ENCODE measurements at places on chromosomes 6 and 20.

GRCh38 chr20:34364223-34364506, 1.1 kb downstream of the ITCH start:
- no peak for DNase-seq

GRCh38 chr20:9235518-9235917, 166.6 kb downstream of the PLCB4 start:
- DNase-seq = no peak

GRCh38 chr6:129872586-129872985, 11.5 kb upstream of the TMEM244 start:
- DNase-seq = no peak

DNA sequence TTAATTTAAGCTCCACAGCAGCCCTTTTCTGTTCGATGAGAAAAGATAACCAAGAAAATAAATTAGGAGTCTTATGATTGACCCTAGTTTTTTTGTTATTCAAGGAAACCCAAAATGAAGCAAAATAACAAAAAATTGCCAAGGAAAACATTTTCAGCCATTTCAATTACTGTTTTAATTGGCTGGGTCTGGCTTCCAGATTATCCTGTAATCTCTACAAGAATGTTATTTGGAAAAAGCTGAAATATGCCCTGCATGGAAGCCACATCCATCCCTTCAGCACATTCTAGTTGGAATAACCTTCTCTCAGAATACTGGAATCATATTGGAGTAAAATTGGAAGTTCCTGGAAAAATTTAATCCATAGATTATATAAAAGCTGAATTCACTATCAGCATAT, 191.1 kb upstream of the CCN2 start:
- DNase-seq = no peak

GRCh38 chr6:137846772-137847313, 20.2 kb upstream of the TNFAIP3 start:
- peak; percentile 99 for DNase-seq

- DNase-seq = no peak
Measured at GRCh38 chr6:44464527-44465310, 77.2 kb downstream of the CDC5L start.

GRCh38 chr20:51597389-51598231, 55.1 kb upstream of the NFATC2 start:
- no peak for DNase-seq

- no peak for DNase-seq
Measured at GRCh38 chr6:72936766-72937559, 288.3 kb downstream of the KHDC1L start.

DNA sequence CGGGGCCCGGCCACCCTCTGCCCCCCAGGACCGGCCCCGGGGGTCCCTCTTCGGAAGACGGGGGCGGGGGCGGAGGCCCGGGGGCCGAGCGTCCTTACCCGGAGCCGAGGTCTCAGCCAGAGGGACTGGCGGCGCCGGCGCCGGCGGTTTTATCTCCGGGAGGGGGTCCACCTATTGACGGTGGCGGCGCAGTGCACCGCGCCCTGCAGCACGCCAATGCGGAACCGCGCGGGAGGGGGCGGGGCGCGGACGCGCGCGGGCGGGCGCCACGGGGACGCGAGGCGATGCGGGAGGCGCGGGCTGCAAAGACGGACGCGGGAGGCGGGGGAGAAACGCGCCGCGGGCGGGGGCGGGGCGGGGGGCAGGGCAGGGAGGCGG, at the start of gene EEF1A2:
EEF1A2 (minus strand) TSS at position 124 of the 378 bp plus-strand sequence. CDS start 1,320 bp downstream, outside the sequence.
- DNase-seq = no peak

GRCh38 chr20:40902661-40903060, 126.0 kb upstream of the TOP1 start:
- DNase-seq = no peak

GRCh38 chr6:44003345-44004061, 123.7 kb downstream of the MRPL14 start:
- DNase-seq = no peak

- DNase-seq = no peak
Measured at GRCh38 chr6:68635412-68635705, 277 bp downstream of the ADGRB3 start.

DNA sequence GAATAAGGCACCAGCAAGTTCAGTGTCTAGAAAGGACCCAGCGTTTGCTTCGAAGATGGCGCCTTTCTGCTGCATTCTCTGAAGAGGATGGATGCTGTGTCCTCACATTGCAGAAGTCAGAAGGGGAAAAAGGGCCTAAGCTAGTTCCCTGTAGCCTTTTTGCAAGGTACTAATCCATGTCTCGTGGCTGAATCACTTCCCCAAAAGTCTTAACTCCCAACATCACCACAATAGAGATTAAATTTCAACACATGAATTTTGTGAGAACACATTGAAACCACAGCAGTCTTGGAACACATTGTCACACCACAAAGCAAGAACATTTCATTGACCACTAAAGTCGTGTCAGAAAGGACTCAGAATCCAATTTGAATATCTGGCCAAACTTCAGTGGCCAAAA, 42.1 kb downstream of the KLHL31 start:
- DNase-seq = peak; percentile 99

- DNase-seq = no peak
Measured at GRCh38 chr20:23107466-23107865, 21.3 kb upstream of the CD93 start.

DNA sequence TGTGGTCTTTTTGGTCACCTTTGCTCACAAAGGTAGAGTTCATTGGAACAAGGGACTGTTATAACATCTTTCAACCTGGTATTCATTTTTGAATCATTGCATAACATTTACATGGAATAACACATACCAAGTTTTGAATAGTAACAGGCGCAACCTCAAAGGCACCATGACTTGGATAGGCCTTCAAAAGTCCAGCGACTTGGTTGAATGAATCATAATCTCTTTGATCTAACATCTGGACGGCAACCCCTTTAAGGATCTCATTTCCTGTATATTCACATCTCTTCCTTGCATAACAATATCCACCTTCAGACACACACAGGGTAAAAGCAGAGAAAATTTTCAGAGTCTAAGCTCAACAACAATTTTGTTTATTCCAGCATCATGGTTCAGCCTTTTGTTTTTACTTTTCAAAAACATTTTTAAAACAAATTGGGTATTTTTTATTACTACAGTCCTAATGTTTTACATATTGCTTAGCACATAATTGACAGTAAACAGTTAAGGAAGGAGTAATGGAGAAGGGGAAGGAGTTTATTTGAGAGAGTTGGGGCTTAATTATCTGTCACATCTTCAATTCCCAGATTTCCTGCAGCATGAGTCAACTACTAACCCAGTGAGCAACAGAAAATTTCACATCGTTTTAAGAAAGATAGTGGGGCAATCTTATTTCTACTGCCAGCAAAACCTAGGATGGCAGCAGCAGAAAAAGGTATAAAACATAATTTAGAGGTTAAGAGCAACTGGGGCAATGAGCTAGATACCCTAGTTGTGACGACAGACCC, 41.8 kb upstream of the F13A1 start:
- no peak for DNase-seq
